ENCODE measurements at places on chromosomes 5 and 9.

- DNase-seq: no peak
Observed at GRCh38 chr5:34053571-34054399, 10.8 kb upstream of the C1QTNF3 start.

GRCh38 chr5:71013575-71013974 is 11.6 kb downstream of the NAIP start:
- DNase-seq: no peak

DNA sequence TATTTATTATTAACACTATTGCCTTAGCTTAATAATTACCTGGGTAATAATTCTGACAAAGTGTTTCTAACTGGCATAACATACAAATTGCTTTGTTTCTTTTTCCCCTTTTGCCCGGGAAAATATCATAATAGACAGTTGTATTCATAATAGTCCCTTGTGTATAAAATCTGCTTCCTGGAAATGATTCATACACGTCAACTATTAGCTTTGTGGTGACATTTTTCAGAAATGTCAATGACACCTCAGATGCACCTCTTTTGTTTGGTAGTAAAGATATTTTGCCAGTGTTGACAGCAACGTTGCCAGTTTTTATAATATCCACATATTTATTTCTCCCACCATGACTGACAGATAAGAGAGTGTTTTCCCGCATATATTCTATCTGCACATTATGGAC is 73.0 kb downstream of the RASEF start:
- no peak for DNase-seq

DNA sequence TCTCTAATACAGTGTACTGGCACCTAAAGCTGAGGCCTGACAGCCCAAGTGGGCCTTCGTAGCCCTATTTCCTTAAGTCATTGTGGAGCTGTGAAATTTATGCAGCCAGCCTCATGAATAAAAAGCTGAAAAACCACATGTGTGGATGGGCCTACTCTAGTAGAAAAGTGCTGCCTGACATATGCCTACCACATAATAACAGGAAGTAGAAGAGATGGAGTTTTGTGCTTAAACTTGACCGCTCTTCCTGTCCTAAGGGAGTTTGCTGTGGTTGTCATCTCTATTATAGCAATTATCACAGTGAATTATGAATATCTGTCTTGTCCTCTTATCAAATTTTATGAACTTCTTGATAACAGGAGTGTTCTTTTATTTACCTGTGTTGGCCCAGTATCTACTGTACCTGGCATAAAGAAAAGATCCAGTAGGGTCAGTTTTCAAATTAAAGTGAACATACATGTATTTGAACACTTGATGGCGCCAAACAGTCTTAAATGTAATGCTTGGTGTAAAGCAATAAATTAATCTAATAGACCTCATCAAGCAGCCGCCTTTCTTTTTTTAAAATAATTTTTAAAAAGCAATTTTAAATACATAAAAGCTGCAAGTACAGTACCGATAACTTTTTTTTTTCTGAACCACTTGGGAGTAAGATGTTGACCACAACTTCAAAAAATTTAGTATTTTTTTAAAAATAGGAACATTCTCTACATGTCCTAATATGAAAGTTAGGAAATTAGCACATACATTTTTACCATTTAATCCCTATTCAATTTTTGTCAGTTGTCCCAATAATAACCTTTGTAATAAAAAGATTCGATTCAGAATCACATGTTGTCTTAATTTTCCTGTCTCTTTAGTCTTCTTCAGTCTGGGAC is 51.0 kb downstream of the FKTN start:
- peak; percentile 36 for DNase-seq

- DNase-seq: no peak
Observed at GRCh38 chr9:32291370-32291769, 93.1 kb upstream of the ACO1 start.

GRCh38 chr9:79928661-79929223 is 357.0 kb downstream of the TLE4 start:
- DNase-seq: no peak

DNA sequence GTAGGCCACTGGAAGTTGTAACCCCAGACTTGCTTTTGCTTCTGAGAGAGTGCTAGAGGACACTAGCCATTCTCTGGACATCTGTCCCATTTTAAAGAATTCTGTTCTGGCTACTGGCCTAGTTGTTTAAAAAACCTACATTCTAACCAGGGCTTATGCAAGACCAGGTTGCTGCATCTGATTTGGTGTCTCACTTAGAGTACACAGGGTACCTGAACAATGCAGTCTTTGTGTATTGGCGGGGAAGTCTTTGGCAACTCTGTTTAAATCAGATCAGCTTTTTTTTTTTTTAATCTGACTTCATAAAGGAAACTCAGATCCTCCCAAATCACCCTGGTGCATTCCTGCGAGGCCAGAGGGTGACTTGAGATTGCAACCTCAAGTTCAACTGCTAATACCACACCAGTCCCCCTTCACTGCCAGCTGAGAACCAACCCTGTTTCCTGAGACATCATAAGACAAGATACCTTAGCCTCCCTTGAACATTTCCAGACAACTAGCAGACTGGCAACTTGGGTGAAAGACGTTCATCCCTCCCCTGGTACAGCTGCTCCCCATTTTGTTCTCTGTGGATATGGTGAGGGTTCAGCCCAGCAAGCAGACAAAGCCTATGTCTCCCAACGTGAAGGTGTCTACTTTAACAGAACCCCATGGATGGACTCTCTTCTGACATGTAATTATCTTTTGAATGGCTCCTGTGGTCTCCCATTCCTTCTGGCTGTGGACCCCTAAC is 27.0 kb downstream of the SKP1 start:
- DNase-seq: no peak

DNA sequence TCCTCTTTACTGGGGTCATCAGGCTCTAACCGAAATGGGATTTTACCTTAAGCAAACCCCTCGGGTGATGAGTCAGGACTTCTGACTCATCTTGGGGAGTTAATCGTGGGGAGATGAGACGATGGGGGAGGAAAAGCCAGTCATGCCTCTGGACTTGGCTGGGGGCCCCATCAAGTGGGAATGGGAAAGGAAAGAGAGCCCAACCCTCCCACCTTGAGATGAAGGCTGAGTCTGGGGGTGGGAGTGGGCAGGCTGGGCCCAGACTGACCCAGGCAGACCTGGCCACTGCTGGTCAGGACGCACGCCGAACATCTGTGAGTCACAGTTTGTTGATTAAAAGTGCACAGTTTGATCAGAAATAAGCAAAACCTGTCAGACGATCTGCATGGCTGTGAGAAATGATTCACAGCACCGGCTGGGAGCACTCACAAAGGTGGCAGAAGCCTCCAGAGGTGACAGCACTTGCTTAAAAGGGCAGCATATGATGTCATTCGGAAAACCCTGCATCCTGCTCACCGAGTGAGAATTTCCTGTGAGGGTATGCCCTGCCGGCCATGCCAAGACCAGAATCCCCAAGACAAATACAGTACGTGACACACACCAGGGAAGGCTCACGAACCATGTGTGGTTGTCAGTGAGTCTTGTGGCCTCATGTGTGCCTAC is 50.0 kb upstream of the SLC25A51 start:
- DNase-seq: peak; percentile 96

Data from fibroblast of skin of right biceps (primary cell).